ENCODE measurements at places on chromosomes 7 and 10. TPM values are rescaled to one million over a fixed set of nuclear protein-coding genes. Genes with fewer than 3 reads are reported as not detected.
A peak's percentile ranks its signal among the peaks of the same experiment; 100 is the strongest.

DNA sequence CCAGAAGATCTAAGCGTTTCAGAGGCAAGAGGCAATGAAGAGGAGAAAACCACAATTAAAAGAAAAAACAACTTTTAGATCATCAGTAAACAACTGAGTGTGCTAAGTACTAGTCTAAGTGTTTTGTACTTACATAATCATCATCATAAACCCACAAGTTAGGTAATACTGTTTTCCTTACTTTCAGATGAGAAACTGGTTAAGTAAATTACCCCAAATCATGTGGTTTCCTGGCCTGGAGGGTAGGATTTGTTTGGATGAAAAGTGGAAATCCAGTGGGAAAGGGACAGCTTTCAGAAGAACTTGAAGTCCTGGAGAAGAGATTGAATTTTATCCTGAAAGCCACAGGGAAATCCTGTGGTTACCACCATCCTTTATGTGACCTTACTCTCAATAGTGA lies 463.3 kb downstream of the LRMDA start:
- no peak overlapping the region for H3K27ac ChIP-seq
- H3K4me3 ChIP-seq: no peak overlapping the region
- DNase-seq: no peak
- H3K4me1 ChIP-seq: no peaks in the 10 kb centered on the region
- H3K27me3 ChIP-seq: peaks cover 8% of the 10 kb centered on the region

GRCh38 chr10:104925232-104925851 lies 284.3 kb downstream of the SORCS3 start:
- H3K27me3 ChIP-seq: no peaks in the 10 kb centered on the region
- peak; percentile 40 for DNase-seq
- H3K4me3 ChIP-seq: no peak overlapping the region

DNA sequence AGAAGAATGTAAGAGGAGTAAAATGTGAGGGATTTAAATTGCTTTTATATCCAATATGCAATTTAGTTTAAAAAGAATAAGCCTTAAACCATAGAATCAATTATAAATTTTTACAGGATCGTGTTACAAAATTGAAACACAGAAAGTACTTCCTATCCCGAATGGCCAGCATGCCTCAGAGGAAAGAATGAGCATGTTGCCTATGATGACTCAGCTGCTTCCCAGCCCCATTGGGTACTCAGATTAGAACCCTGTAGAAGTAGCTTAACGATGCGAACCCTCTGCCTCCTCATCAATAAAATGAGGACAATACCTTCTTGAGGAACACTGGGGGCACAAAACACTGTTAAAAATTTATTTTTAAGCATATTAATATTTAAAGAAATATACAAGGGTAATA lies 113.4 kb upstream of the CDK1 start:
- no peak overlapping the region for H3K4me3 ChIP-seq
- no peak overlapping the region for H3K27ac ChIP-seq
- DNase-seq: no peak

DNA sequence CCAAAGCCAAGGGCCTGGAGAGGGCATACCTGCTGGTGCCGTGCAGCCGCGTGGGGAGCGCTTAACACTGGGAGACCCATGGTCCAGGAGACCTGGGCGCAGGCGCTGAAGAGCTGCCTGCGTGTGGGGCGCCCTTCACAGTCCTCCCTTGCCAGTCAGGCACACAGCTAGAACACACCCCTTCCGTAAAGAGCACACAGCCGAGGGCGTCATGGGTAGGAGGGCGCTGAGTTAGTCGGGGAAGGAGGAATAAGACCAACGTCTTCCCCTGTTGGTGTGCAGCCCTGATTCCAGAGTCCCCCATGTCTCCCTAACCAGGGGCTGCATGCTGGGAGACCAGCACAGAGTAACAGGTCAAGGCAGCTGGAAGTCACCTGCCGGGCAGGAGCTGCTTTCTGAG lies 273.9 kb downstream of the USP6NL start:
- H3K4me1 ChIP-seq: peaks cover 40% of the 10 kb centered on the region
- H3K4me3 ChIP-seq: peak overlapping the region; percentile 5
- no peak overlapping the region for H3K27ac ChIP-seq
- H3K36me3 ChIP-seq: peaks cover 4% of the 10 kb centered on the region
- no peak for DNase-seq

DNA sequence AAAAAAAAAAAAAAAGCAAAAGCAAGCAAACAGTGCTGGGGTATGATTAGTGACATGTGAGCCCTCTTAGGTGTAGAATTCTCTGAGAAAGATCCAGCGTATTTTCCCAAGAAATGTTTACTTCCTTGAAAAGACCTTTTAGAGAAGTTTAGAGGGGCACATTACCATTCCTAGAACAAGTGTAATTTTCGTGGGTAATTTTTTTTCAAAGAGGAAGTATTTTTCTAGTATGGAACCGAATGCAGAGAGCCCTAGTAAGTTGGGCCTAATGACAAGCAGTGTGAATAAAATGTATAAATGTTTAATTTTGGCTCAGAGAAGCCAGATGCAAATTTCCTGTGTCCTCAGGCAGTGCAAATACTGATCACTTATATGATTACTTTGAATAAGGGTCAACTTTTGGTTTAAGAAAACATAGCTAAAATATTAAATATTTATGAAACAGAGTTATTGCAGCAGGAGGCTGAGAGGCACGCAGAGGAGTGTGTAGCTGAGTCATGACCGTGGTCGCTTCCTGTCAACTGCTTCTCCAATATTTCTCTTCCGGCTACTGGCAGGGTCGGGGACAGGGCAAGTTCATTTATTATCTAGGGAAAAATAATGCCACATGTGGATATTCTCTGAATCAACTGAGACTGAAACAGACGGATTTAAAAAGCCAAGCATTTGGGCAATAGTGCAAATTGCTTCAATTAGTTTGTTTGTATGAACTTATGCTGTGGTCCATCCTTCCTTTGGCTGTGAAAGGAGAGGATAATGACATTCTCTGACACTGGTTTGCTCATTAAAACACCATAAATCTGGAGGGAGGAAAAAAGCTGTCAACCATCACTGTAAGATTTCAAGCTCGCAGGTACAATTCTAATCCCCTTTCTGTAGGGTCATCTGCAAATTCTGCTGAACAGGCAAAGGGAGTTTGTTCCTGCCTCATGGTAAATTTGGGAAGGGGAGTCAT lies 495.2 kb downstream of the GLRX3 start:
- no peak overlapping the region for H3K4me3 ChIP-seq
- no peak overlapping the region for H3K27ac ChIP-seq
- H3K4me1 ChIP-seq: no peaks in the 10 kb centered on the region
- no peak for DNase-seq
- H3K27me3 ChIP-seq: peaks cover 19% of the 10 kb centered on the region

DNA sequence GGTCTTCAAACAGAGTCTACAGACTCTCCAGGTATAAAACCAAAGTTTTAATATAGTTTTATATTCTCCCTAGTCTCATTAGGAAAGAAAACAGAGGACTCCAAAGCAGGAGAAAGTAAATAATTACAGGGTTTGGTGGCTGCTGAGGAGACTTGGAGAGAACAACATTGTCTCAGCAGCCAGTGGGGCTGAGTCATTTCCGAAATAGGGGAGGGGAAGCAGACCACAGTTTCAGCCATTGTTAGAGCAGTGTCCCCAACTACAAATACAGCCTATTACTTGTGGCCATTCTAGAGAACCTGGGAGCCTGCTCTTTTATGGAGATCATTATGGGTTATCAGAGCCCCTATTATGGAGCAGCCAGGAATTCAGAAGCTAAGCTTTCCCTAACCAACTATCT lies 44.2 kb upstream of the A1CF start:
- no peaks in the 10 kb centered on the region for H3K36me3 ChIP-seq
- H3K4me3 ChIP-seq: no peak overlapping the region
- H3K4me1 ChIP-seq: no peaks in the 10 kb centered on the region
- no peak for DNase-seq
- H3K27me3 ChIP-seq: no peaks in the 10 kb centered on the region

GRCh38 chr10:43407148-43407575 lies 1.8 kb downstream of the HNRNPF start:
- peaks cover 15% of the 10 kb centered on the region for H3K36me3 ChIP-seq
- peak overlapping the region; percentile 99 for H3K27ac ChIP-seq
- peak; percentile 76 for DNase-seq
- H3K4me3 ChIP-seq: peak overlapping the region; percentile 100

- H3K4me1 ChIP-seq: peaks cover 8% of the 10 kb centered on the region
- DNase-seq: no peak
- H3K36me3 ChIP-seq: peaks cover 8% of the 10 kb centered on the region
- no peak overlapping the region for H3K4me3 ChIP-seq
- H3K27me3 ChIP-seq: no peaks in the 10 kb centered on the region
Measured at GRCh38 chr7:105088456-105088855, 74.5 kb downstream of the KMT2E start.

Gene TMEM139
- 1.3 TPM for total RNA-seq

Gene RHOBTB1
- total RNA-seq: not detected

Gene DNAH11
- 0.70 TPM for total RNA-seq
